Activated CD4-positive, alpha-beta T cell treated with anti-CD3 and anti-CD28 coated beads, Interleukin-2, Interleukin-6, amounts not matched to agents 100 ng/mL and 50 ng/mL, durations not matched to agents 16 hours and 8 hours (primary cell): ENCODE measurements at places on chromosomes 3 and 15.

DNA sequence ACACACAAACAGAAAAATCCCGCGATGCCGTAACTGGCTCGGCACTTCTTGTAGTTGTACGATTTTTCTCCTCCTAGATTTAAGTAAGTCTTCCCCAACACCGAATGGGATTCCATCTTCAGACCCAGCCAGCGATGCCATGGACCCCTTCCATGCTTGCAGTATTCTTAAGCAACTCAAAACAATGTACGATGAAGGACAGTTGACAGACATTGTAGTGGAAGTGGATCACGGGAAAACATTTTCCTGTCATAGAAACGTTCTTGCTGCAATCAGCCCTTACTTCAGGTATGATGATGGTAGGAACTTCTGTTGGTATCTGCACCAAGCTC is 763 bp downstream of the KBTBD8 start:
- no peak for DNase-seq

- DNase-seq, result no peak
These were observed 117.6 kb upstream of the IGSF10 start for GRCh38 chr3:151578495-151578894.

- DNase-seq, result peak; percentile 33
These were observed 384.1 kb downstream of the PLOD2 start for GRCh38 chr3:145776782-145777408.

DNA sequence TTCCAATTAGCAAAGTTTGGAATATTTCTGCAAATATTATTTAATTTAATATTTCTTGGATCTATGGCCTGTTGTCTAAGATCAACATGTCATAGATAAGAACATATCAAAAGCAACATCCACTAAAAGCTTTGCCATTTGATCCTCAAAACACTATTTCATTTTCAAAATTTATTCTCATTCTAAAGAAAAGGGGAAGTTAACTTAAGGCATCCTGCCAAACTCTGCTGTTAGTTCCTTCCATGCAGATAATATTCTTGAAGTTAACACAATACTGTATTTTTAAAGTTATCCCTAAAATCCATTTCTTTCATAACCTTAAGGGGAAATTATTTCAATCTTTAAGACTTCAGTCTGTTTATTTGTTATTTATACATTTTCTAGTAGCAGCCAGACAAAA is 28.2 kb upstream of the GBE1 start:
- DNase-seq, result no peak

DNA sequence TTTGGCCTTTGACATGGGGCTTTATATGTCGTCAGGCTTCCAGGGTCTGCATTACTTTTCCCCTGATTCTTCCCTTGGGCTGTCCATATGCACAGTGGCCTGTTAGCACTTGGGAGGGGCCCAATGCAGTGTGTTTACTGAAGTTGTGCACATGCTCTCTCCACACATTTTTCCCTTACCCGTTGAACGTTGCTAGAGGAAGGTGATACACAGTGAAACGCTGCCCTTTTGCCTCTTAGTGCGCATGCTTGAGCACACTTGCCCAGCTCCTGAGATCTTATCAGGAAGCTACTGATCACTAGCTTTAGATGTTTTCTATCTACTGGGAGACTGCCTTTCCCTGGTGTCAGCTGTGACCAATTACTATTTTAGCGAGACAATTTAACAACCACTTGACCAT is 1198.0 kb downstream of the ROBO1 start:
- no peak for DNase-seq

- no peak for DNase-seq
These were observed 27.3 kb downstream of the SV2B start for GRCh38 chr15:91127236-91127955.

DNA sequence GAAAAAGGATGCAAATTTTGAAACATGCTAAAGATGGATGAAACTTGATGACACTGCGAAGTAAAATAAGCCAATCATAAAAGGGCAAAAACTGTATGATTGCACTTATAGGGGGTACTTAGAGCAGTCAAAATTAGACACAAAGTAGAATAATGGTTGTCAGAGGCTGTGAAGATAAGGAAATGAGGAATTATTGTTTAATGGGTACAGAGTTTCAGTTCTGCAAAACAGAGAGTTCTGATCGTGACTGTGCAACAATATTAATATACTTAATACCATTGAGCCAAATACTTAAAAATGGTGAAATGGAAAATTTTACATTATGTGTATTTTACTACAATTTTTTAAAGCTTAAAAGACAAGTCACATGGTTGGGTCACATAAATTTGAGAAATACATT is 35.1 kb downstream of the UBE3A start:
- no peak for DNase-seq

GRCh38 chr3:77160931-77161497 is 121.1 kb downstream of the ROBO2 start:
- no peak for DNase-seq

GRCh38 chr3:122067588-122068240 is 12.6 kb downstream of the CD86 start:
- DNase-seq, result peak; percentile 66

DNA sequence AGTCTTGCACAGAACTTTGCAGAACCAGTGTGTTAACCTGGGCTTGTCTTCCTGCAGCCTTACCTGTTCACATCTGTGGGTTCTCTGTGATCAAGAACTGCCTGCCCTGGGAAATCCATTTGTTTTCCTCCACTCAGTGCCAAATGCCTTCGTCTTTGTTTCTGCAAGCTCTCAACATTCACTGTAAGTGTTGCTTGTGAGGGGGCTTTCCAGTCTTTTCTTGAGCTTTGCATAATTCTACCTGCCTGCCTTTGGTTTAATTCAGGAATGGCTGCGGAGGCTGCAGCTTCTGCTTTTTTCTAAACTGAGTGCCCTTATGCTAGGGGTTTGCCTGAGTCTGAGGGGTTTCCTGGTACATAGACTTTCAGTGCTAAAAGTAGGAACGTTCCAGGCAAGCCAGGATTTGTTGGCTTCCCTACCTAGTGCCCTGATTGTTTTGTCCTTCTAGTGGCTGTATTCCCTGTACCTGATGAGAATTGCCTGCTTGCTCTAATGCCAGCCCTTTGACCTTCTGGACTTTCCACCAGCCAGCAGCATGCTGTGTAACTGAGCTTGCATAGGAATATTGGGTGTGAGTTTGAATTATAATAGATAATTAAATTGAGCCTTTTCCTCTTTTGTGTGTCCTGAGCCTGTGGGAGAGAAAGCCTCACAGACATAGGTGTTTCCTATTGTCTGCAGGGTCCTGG is 96.6 kb upstream of the CLSTN2 start:
- no peak for DNase-seq

GRCh38 chr3:157081626-157082210 is 78.2 kb downstream of the CCNL1 start:
- DNase-seq, result peak; percentile 92

DNA sequence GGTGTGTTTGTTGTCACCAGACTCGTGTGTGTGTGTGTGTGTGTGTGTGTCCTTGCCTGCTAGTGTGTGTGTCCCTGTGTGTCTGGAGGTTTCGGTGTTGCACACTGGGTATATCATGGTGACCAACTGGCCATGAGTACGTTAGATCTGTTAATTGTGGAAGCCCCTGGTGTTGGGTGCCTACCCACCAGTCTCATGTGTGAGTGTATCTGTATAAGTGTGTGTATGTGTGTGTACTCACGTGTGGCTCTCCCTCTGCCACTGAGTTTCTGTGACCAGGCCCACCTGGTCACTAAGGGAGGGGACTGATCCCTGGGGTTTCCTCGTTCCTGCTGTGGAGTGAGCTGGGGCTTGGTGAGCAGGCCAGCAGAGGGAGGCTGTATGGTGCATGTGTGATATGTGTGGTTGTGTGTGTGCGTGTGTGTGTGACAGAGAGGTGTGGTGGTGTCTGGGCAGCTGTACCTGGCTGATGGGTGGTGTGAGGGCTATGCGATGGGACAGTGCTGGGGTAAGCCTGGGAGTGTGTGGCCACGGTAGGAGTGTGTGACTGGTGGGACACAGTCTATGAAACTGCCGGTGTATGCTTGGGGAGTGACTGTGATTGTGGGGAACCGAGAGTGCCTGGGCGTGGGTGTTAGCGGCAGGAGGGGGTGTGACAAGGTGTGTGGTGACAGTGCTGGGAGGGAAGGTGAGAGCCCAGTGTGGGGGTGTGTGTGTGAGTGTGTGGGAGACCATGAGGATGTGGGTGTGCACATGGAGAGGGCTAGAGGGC is 1.8 kb downstream of the PRKCD start:
- peak; percentile 44 for DNase-seq

GRCh38 chr3:131744765-131745164 is 242.0 kb upstream of the MRPL3 start:
- DNase-seq, result no peak

DNA sequence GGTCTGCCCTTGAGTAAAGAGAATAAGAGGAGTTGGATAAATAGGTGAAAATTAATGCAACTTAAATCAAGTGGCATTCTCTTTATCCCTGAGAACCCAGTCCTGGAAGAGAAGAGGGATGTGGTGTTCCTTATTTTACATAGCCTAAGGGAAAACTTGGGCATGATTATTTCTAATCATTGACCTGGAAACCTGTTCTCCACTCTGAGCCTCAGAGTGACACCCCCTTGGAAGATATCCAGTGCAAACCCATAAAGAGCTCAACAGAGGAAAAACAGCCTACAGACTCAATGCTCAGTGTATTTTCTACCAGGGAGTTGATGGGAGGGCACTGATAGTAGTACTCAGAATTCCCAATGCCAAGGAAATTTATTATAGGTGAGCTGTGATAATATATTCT is 22.0 kb downstream of the SLC15A2 start:
- no peak for DNase-seq

DNA sequence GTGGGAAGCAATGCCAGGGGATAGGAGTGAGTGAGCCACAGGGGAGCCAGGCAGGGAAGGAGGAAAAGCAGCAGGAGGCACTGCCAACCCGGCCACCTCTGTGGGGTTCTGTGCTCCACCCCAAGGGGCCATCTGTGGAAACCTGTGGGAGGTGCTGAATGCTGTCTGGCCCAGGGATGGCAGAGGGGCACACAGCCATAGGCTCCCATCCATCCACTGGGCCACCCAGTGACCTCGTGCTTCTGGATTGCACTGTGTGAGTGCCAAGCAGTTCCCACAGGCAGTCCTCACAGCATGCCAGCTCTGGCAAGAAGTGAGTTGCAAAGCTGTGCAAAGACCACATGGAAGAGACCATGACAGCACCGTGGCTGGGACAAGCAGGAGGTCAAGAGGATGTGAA is 27.5 kb downstream of the DNAJB8 start:
- no peak for DNase-seq

- no peak for DNase-seq
These were observed 41.5 kb upstream of the MTMR10 start for GRCh38 chr15:31032961-31033371.

DNA sequence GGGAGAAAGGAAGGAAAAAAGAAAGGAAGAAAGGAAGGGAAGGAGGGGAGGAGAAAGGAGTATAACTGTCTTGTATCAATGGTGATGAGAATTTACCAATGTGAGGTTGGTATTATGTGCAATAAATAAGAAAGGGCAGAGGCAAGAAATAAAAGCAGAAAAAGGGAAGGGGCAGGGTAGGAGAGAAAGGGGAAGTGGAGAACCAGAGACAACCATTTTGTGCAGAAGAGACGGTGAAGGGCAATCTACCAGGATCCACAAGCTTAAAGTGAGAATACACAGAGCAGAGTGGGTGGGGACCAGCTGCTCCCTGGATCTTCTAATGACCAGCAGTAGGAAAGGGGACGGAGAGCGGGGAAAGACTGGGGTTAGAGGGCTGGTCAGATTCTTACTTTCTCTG is 106.9 kb upstream of the SLCO2A1 start:
- no peak for DNase-seq

DNA sequence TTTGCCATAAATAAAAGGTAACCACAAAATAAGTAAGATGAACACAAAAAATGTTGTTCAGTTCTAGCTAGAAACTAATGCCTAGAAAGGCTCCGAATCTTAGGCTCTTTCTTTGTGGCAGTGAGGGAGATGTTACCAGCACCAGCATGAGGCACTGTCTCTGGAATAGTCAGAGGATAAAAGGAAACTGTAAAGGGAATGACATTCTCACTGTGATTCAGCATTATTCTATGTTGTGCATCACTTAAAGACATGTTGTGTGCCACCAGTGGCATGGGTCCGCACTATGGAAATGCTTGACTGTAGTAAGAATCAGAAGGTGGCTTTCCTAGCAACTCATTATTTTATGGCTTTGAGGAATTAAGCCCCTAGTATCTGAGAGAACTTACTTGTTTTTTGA is 70.8 kb downstream of the SEC22A start:
- DNase-seq, result no peak

DNA sequence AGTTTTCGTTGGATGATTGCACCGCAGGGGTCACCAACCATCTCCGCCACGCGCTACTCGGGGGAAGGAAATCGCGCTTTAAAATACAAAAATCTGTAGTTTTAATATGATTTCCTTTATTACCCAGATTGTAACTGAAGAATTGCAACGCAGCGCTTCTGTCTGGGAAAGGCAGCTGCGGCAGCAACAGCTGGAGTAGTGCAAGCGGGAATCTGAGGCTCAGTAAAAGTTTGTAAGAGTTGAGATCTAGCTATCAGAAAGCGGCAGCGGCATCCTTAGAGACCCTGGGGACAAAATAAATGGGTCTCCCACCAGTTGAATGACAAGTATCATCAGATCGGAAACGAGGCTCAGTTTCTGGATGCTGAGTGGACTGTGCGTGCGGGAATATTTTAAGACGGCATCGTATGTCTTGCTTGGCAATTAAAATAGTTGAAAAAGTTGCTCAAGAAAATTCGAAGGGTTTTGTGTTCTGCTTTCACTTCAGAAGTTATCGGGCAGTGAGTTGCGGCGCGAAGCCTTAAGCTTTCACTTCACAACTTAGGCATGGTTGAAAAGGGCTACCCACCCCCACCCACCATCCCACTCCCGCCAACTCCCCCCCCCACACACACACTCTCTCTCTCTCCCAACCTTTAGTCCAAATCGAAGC is 2.7 kb downstream of the MECOM start:
- no peak for DNase-seq

DNA sequence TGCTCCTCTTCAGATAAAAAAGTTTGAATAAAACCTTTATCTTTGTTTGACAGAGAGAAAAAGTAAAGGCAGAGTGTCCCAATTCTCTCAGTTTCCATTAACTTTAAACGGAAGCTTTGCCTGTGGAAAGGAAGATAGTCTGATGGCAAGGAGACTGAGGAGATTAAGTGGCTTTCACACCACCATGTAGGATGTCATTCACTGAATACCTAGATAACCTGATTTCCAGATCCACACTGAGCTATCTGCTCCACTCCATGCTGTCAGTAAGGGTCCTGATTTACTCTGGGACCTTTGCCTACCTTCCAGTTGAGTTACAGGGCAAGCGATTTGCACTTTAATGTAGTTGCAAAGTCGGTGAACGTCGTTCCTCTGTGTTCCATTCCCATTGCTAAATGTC is 233.4 kb upstream of the TBL1XR1 start:
- no peak for DNase-seq

GRCh38 chr3:127634653-127635052 is 5.7 kb downstream of the PODXL2 start:
- DNase-seq, result no peak

DNA sequence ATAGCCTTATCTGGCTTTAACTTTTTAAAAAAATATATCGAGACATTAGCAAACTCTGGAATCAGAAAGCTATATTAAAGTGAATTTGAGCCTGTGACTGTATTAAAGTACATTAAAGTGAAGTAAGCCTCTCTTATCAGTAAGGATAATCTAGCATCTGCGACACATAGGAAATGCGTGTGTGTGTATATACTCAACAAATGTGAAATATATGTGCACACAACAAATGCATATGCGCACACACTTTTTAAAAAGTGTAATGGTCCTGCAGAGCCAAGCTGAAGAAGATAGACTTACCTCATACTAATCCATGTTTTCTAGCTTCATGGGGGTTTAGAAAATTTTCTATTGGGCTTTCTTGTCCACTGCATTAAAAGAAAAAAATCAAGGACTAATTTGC is 437.1 kb downstream of the ZIC1 start:
- no peak for DNase-seq

GRCh38 chr3:169350228-169350627 is 313.3 kb downstream of the MECOM start:
- DNase-seq, result no peak
